ENCODE measurements at places on chromosomes 7 and 10. TPM values are rescaled to one million over a fixed set of nuclear protein-coding genes. Genes with fewer than 3 reads are reported as not detected.

The ADCYAP1R1 gene
- total RNA-seq: 1.8 TPM

The SLC13A1 gene
- total RNA-seq: not detected

The SFRP4 gene
- not detected for total RNA-seq

The CAV1 gene
- total RNA-seq: 79.9 TPM

The NKX1-2 gene
- total RNA-seq: 57.8 TPM

The INA gene
- total RNA-seq: 25.0 TPM
